ENCODE measurements at places on chromosomes 4 and X.

GRCh38 chr4:2378898-2379297 is 39.5 kb downstream of the ZFYVE28 start:
- DNase-seq: no peak

DNA sequence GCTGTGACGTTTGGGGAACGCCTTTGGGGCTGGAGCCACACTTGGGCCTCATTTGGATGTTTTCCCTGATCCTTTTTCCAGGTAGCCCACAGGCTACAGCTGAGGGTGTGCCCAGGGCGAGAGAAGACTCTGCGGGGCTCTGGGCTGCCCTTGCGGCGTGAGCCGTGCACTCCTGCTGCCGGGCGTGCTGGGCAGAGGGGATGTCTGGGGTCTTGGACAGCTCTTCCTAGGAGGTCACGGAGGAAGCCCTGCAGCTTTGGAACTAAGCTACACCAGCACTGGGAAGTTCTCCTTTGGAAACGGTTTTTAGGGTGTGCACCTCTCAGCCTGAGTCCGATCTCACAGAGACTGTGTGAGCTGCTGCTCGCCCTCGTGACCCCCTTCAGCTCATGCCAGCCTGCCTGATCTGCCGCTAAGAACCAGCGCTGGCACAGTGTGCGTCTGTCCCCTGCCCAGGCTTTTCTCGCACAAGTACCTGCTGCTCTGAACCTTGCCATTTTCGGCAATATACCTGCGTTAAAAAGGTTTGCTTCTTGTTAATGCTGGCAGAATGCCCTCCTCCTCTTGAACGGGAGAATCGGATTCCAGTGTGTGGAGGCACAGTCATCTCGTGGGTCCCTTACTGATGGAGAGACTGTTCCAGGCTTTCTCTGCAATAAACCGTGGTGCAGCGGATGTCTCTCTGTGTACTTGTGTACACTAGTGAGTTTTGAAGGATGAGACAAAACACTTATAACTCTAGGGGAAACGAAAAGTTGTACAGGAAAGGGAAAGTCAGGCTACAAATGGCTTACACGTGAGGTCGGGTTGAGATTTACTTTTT is 14.3 kb downstream of the MSANTD1 start:
- DNase-seq: no peak

DNA sequence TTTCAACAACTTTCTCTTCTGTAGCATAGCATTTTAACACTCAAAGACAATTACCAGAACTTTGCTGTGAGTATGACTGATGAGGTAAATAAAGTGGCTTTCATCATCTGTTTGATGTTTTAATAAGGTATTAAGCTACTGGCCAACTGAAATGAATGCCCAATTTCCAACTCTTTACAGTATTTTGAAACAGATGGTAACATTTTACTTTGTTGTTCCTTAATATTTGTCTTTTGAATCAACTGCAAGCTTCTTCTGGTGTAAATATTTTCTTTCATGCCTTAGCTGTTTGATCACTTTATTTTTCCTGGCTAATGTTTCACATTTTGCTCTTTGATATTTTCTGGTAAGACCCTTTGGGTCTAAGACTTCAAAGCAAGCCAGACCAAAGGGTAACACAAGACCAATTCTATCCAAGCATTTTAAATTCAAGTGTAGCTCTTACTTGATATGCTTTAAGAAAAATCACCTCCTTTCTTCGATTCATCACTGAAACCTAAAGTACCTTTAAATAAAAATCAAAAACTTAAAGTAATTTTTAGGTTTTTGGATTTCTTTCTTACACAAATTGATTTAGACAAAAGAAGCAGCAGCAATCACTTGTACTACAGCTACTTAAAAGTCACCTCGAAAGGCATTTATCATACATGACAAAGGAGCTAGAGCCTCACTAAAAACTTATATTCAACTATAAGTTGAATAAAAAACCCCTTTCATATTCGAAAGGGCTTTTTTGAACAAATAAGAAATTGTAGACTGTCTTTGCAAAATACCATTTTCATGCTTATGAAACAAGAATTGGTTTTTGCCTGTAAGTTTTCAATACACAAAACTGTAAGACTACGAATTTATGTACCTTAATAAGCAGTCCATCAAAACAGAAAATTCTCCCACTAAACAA is 57.6 kb downstream of the TBCK start:
- DNase-seq: no peak

- DNase-seq: no peak
These were observed 1.2 kb downstream of the DYNLT3 start for GRCh38 chrX:37846141-37846540.

DNA sequence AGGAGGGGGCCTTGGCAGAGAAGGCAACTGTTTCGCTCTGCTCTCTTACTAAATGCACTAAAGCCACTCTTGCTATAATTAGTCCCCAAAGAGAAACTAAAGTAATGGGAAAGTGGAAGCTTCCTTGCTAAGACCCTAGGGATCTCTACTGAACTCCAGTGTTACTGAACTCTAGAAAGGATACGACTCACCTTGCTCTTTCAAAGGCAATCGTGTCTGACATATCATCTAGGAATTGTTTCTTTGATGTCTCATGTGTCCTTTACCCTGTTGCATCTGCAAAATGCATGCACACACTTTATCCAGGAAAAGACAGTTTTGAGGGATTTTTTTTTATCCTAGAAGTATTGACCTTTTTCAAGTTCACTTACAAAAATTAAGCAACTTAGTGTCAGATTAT is 148.1 kb upstream of the FAM9B start:
- DNase-seq: no peak

DNA sequence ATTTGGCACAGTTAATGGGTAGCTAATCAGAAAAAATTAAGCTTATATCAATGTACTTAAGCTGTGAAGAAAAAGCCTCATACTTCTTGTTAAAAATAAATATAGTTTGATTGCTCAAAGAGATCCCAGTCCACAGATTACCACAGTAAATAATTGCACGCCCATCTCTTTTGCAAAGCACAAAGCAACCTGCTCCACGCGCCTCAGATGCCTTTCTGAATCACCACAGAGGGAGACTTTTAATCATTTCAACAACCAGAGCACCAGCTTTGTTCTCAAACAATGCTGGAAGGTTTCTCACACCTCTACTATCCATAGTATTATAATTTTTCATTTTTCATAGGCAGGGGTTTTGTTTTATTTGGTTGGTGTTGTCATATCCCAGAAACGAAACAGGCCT is 338.6 kb upstream of the MAGEB2 start:
- no peak for DNase-seq

GRCh38 chrX:100413229-100413628 is 3.2 kb upstream of the PCDH19 start:
- DNase-seq: no peak

DNA sequence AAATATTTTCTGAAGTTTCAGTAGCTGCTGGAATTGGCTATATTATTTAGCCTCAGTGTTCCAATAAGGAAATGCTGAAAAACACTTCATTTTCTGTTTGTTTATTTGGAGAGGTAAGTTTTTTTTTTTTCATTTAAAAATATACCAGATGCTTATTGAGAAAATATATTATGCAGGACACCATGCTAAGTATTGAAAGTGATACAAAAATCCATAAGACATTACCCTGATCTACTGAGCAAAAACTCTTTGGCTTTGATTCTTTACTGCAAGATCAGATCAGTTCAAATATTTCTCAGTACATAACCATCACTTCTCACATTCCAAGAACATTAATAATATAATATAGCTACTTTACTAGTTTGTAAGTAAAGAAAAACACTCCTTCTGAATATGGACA is 123.4 kb upstream of the PACRGL start:
- no peak for DNase-seq

DNA sequence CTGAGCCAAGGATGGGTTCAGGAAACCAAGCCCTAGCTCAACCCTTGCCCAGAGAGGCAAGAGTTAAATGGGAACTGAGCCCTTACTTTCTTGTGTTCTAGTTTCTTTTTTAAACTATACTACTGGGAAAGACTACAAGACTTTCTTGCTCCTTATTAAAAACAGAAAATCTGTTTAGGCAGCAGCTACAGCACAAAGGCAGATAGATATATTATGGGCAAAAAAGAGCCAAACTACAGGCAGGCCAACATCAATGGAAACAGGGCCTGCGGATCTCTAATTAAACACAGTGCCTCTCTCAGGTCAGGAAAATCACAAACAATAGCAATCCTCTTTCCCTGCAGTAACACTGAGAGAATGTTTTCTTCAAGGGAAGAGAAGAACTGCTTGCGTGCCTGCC is 226.0 kb downstream of the LDB2 start:
- DNase-seq: no peak

- DNase-seq: no peak
These were observed 782.5 kb upstream of the INTU start for GRCh38 chr4:126850286-126850685.

GRCh38 chrX:15349046-15349445 is 13.7 kb upstream of the PIGA start:
- no peak for DNase-seq

DNA sequence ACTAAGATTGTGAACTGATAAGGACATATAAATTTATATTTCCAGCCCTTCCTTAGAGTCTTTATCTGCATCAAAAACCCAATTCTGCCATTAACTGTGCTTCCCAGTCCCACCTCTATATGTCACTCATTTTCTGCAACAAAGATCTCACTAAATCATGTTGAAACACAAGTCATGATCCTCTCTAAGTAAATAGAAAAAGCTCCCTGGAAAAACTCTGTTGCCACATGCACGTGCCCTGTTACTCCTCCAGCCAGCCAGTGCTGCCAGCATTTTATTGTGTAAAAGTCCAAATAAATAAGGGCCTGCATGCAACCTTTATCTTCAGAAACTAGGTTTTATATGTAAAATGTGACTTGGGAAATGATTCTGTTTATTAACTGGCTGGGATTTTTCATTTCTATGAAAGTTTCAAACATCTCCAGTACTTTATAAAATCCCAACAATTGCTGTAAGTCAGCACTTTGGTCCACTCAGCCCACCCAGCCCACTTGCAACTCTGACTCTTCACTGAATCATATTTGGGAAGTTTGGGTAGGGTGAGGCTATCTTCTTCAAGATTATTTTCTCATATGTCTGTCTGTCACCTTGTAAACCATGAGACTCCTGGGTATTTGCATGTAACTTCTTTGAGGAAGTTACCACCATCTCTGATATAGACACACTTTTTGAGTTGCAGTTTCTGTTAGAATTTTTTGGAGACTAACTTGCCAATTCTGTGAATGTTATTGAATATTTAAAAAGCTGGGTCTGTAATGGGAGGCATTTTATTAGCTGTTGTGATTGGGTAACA is 40.0 kb upstream of the SMARCA5 start:
- no peak for DNase-seq

DNA sequence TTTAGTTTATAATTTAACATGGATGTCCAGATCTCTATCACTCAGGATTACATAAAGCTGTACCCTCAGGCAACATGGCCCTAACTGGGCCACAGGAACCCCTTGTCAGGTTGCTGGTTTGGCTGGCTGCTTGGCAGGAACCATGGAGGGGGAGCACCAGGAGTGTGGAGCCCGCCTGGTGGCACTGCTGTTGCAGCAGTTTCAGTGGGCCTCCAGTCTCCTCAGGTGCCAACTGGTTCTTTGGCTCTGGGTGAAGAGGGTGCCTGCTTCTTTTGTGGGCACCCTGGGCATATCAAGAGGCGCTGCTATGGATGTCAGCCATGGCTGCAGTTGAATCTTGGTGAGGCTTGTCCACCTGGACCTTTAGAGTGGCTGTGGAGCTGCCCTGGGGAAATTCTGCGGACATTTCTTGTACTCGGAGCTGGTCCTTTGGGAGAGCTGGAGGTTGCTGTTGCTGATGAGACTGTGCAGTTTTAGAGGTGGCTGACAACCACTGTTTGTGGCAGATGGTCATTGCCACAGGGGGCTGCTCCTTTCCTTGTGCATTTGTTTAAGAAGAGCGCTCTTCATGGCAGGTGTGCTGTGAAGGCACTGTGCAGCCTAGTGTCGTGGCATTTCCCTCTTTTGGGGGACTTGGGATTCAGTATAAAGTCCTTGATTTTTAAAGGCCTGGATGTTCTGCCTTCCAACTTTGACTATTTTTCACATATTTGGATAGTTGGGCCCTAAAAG is 10.3 kb upstream of the SMIM14 start:
- no peak for DNase-seq

DNA sequence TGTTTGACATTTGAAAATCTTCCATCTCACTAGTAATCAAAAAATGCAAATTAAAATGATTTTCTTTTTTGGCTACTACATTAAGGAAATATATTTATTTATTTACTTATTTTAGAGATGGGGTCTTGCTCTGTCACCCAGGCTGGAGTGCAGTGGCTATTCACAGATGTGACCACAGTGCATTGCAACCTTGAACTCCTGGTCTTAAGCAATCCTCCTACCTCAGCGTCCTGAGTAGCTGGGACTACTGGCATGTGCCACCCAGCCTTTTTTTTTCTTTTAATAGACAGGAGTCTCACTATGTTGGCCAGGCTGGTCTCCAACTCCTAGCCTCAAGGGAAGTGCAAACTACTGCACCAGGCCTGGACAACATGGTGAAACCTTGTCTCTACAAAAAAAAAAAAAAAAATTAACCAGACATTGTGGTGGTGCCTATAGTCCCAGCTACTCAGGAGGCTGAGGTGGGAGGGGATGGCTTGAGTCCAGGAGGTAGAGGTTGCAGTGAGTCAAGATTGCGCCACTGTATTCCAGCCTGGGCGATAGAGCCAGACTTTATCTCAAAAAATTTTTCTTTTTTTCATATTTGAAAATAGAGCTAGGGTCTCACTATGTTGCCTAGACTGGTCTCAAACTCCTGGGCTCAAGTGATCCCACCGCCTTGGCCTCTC is 4.4 kb upstream of the SMIM14 start:
- no peak for DNase-seq

GRCh38 chrX:123340696-123341095 is 156.6 kb downstream of the GRIA3 start:
- no peak for DNase-seq

DNA sequence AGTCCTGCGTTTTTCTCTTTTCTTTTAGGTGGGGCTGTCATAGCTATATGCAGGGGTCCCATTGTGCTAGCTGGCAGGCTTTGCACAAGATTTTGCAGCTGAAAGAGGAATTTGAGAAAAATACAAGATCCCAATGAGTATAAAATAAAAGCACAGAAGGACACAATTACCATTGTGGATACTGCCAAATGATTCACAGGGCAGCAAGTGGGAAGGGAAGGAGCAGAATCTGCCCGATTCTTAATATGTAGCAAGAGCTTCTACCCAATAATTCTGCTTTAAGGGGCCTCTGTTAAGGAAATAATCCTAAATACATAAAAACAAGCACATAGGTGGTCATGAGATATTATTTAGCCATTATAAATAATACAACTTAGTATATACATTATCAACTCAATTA is 25.9 kb upstream of the ING2 start:
- DNase-seq: no peak

GRCh38 chr4:163269166-163269565 is 63.2 kb downstream of the NPY1R start:
- DNase-seq: no peak

DNA sequence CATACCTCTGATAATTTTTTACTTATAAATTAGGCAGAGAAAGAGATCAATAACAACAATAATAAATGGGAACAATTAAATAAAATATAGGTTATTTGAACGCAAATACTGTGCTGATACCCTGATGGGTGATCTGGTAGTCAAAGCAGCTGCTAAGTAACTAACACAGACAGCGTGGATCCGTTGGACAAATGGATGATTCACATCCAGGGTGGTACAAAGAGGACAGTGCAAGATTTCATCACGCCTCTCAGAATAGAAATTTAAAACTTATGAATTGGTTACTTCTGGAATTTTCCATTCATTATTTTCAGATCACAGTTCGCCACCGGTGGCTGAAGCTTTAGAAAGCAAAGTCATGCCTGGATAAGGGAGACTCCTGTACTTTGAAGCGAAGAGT is 1066.0 kb upstream of the ADGRL3 start:
- no peak for DNase-seq

GRCh38 chr4:120052856-120053255 is 13.8 kb downstream of the MAD2L1 start:
- DNase-seq: no peak

GRCh38 chr4:41120297-41121217 is 93.8 kb downstream of the APBB2 start:
- DNase-seq: no peak
